Left cardiac atrium (tissue), 4 donors: ENCODE measurements at places on chromosomes 7 and 10. TPM values are rescaled to one million over a fixed set of nuclear protein-coding genes. Genes with fewer than 3 reads are reported as not detected.

Gene STN1
- total RNA-seq: 28.5 TPM

Gene OR13A1
- total RNA-seq: not detected

GRCh38 chr10:122715576-122715975 is 15.9 kb upstream of the C10orf120 start:
- DNase-seq: no peak

Gene GLI3
- 6.0 TPM for total RNA-seq

DNA sequence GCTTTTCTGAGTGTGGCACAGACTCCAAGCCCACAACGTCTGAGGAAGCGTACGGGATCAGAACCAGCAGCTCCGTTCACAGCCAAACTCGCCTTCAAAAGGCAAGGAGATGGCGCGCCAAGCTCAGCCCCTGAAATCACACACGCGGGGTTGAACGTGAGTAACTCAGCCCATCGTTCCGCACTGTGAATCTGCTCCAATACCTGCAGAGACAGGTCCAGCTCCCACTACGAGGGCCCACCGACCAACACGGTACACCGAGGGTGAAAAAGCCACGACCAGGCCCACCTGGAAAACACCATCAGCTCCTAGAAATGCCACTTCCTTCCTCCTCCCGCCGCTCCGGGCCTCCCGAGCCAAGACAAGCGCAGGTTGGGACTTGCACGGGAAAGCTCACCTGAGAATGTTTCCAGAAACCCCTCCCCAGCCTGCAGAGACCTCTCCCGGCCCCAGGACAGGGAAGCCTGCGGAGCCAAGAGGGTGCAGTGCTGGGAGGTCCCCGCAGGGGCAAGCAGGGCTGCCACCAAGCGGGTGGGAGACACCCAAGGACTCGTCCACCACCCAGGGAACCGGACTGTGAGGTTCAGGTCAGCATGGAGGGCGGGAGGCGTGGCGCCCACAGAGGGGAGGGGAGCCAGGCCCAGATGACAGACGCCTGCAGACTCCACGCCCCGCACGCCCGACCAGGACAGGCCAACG is 93.9 kb upstream of the PDGFA start:
- DNase-seq: no peak

Gene HOXA10
- total RNA-seq: 0.10 TPM

DNA sequence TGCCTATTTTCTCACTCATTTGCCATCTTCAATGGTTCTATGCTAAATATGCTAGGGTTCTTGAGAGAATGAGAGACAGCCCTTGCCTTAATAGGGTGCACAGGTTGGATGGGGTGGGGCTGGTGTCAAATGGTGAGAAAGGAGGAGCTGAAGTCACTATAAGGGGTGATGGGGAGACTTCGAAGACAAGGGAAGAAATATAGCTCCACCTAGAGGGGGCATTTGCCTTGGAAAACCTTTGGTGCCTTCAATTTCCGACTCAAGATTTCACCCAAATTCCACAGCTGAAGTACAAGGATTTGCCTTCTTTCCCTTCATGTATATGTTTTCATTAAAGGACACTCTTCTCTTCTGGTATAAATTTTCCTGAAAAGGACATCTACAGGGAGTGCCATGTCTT is 5.6 kb downstream of the PTN start:
- no peak for DNase-seq

Gene NCF1
- 10.8 TPM for total RNA-seq

Gene FZD1
- 9.4 TPM for total RNA-seq

GRCh38 chr7:44063894-44064651 is 1.3 kb downstream of the PGAM2 start:
- DNase-seq: peak; percentile 25

Gene PTCD1
- total RNA-seq: 2.8 TPM

DNA sequence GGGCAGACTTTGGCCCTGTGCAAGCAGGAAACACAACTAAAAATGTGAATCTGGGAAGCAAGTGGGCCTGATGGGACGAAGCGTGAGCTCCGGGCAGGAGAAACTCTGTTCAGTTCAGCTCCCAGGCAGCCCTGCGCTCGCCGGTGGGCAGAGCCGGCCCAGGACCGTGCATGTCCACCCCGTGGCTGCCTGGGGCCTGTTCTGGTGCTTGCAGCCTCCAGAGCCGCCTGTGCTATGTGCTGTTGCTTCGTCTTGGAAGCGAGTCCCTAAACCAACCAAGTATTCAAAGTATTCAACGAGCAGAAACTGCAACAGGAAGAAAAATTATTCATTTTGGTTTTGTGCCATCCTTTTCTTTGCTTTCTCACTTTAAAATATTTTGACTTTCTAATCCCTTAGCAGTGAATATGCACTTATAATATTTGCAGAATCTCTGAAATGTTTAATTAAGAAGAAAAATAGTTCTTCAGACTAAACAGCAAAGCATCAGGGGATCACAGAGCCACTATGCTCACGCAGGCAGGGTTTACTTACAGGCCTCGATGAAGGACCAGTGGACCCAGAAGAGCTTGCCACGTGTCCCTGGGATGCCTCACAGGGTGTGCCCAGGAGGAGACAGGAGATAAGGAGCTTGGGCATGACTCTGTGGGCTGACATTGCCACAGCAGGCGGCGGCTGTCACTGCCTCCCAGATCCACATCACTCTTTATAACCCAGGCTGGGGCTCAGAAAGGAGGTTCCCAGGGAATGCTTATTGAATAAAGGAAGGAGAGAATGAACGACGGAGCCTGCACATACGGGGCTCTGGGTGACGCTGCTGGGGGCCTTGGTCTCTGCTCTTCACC is 45.6 kb downstream of the VIPR2 start:
- no peak for DNase-seq
